DMS53 (cell line): ENCODE measurements at places on chromosomes 1 and 21.
A peak's percentile ranks its signal among the peaks of the same experiment; 100 is the strongest.

GRCh38 chr1:67735206-67735605, 50.2 kb downstream of the GADD45A start:
- no peak for DNase-seq

DNA sequence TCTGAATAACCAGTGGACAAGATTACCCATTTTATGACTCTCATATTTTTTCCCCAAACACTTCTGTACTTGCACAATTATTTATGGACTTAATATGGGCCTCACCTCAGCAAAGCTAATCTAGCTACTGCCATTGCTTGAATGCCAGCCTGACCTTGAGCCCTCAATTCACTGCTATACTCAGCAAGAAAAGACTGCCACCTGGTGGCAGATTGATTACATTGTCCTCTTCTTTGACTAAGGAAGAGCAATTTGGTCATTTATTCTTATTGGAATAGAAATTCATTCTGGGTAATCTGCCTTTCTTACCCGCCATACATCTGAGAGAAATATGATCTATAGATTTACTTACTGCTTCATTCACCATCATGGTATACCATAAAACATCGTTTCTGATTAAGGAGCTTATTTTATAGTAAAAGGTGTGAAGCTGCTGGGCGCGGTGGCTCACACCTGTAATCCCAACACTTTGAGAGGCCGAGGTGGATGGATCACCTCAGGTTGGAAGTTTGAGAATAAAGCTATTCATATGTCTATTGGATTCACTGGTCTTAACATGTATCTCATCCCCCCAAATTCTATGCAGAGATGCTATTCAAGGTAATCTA, 32.9 kb upstream of the DIPK1A start:
- DNase-seq = peak; percentile 98

DNA sequence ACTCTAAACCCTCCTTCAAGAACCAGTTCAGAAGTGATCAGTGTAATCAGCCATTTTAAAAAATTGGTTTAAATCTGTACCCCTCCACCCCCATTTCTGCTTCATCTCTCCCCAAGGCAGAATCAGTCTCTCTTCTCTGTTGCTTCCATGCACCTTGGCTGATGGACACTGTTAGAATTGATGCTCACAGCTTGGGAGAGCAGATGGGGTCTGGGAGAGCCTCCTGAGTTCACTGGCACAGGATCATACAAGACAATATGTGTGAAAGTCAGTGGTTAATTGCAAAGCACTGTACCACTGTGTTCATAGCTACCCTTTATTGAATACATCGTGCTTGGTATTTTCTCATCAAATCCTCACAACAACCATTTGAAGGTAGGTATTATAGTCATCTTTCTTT, 140.9 kb downstream of the ROR1 start:
- DNase-seq = no peak

GRCh38 chr1:159970932-159971342, 16.9 kb upstream of the SLAMF9 start:
- DNase-seq = peak; percentile 57

DNA sequence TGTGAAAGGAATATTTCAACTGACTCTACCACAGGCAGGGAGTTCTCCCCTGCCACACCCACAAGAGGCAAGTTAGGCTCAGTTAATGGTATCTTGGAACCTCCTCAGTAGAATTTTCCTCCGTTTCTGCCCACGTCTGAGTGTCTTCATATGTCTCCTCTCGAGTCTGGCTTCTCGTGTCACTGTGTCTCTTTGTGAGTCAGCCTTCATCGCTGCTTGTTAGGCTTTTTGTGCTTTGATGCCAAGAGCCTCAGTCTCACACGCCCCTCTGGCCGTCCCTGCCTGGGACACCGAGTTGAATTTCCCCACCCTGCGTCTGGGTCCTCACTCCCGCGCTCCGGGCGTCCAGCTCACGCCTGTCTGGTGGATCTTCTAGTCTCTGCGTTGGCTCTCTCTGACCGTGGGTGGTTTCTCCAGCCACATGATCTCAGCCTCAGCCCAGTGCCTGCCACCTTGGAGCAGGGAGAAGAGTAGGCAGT, 125.7 kb upstream of the GADD45A start:
- peak; percentile 23 for DNase-seq

DNA sequence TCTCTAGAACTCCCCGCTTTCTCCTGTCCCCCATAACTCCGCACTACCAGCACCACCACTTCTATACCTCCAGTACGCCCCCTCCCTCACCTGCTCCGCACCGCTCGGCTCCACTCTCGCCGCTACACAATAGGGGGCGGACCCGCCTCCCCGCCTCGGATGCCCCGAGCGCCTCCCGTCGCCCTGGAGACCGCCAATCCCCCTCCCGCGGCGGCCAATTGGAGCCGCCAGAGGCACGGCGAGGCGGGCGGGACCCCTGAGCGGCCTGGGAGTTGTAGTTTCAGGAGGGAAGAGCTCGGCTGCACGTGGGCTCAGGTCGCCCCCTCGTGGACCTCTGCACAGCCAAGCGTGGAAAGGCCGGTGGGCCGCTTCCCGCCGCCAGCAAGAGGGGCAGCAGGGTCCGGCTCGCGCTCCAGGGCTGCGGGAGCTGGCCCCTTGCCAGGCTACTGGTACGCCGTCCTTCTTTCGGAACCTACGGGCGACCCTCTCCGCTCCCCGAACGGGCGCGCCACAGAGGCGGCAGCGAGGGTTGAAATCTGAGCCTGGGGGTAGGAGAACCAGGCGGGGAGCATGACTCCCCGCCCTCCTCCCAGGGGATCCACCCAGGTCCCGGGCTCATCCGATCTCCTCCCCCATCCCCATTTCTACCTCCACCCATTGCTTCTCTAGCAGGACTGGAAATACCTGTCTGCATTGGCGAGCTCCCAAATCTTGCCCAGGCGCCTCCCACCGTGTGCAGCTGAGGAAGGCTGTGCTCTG, at the start of gene IGSF9:
TSS of gene IGSF9 (minus strand) at position 131 of the 759 bp plus-strand sequence. CDS start 2,159 bp downstream, outside the sequence.
- peak; percentile 93 for DNase-seq

DNA sequence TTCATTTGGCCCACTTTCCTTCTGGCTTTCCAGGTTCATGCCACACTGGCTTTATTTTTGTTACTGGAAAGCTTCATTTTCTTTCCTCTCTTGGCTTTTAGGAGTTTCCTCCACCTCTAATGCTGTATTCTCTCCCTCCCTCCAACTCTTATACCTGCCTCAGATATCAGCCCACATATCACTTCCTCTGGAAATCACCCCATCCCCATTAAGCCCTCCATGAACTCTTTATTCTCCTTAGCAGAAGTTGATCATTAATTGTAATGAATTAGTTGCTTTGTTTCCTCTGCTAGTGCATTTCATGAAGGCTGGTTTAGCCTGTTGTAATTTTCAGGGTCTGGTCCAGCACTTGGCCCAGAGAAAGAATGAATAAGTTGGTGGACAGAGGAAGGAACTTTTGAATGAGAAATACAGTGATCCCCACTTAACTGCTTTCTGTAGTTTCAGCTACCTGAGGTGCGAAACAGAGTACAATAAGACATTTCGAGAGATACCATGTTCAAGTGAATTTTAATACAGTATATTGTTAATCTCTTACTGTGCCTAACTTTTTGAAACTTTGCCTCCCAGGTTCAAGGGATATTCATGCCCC, 1.7 kb downstream of the SOAT1 start:
- no peak for DNase-seq

DNA sequence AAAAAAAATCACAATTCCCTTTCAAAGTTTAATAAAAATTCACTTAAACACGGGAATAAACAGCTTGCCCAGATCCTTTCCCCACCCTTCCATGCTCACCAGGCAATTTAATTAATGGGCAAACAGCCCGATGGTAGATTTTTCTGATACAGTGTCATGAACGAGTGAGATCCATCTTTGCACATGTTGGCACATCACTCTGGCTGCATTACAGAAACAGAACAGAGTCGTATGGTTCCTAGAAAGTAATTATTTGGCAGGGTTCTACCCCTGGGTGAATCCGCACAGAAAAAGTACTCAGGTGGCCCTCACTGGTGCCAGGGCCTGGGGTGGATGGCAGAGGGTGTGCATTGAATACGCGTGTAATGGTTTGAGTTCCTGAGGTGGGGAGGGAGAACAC, 24.6 kb upstream of the OVAAL start:
- no peak for DNase-seq

DNA sequence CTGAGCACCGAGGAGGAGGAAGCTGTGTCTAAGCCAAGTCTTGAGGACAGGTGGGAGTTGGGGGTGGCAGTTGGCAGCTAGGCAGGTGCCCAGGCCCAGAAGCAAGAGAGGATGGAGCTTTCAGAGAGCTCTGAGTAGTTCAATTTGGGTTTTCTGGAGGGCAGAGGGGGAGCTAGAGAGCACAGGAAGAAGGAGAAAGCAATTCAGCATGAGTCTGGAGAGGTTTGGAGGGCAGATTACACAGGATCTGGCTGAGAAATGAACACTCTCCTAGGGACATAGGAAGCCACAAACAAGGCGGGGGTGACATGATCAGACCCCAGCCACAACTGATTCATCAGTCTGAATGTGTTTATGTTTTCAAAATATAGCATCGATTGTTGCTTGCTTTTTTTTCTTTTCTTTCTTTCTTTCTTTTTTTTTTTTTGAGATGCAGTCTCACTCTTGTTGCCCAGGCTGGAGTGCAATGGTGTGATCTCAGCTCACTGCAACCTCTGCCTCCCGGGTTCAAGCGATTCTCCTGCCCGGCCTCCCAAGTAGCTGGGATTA, 23.8 kb downstream of the PTPRF start:
- peak; percentile 69 for DNase-seq

DNA sequence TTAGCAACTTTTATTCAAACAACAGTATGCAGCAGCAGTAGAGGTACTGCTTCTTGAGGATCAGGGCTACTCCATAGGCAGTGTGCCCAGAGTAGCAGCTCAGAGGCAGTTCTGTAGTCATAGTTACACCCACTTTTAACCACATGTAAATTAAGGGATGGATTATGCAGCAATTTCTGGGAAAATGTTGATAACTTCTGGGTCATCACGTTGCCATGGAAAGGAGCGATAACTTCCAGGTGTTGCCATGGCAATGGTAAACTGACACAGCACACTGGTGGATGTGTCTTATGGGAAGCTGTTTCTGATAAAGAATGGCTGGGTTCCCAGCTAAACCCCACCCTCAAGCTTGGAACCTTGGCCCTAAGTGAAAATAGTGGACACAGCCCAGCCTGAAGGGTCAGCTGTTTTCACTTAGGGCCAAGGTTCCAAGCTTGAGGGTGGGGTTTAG, 29.0 kb upstream of the PLA2G2A start:
- peak; percentile 14 for DNase-seq

GRCh38 chr1:12851779-12852178, 3.3 kb upstream of the HNRNPCL1 start:
- no peak for DNase-seq

GRCh38 chr1:3707298-3707938, 44.8 kb upstream of the CCDC27 start:
- no peak for DNase-seq

DNA sequence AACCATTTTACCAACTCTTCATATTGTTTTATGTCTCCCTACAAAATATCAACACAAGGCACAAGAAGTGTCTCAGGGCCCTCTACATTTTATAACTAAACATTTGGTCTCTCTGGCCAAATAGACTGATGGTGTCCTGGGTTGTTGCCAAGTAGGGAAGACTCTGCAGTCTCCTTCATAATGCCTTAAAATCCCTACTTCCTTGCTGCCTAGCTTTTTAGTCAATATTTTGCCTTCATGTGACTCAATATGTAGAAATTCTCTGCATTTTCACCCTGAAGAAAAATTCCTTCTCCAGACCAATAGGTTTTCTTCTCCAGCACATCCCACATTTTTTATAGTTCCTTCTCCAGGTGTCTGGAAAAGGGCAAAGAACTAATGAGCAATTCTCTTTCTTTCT, 72.6 kb upstream of the IPO9 start:
- no peak for DNase-seq

DNA sequence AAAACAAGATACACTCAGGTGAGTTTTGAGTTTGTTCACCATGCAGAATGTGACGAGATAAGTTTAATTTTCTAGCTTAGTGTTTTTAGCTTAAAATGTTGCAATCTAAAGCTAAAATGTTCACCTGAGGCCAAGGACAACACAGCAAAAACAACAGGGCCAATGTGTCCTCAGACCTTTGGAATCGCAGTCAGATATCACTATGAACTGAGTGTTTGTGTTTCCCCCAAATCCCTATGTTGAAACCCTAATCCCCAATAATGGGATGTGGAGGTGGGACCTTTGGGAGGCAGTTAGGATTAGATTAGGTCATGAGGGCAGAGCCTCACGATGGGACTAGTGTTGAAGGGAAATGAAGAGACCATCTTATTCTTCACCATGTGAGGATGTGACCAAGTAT, 144.4 kb downstream of the GABPA start:
- no peak for DNase-seq

DNA sequence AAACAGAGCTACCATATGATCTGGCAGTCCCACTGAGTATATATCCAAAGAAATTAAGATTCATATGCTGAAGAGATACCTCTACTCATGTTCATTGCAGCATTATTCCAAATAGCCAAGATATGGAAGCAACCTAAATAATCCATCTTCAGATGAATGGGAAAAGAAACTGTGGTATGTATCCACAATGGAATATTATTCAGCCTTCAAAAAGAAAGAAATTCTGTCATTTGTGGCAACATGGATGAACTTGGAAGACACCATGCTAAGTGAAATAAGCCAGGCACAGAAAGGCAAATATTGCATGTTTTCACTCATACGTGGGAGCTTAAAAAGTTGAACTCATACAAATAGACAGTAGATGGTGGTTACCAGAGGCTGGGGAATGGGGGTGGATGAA, 47.8 kb downstream of the UBE4B start:
- DNase-seq = no peak

DNA sequence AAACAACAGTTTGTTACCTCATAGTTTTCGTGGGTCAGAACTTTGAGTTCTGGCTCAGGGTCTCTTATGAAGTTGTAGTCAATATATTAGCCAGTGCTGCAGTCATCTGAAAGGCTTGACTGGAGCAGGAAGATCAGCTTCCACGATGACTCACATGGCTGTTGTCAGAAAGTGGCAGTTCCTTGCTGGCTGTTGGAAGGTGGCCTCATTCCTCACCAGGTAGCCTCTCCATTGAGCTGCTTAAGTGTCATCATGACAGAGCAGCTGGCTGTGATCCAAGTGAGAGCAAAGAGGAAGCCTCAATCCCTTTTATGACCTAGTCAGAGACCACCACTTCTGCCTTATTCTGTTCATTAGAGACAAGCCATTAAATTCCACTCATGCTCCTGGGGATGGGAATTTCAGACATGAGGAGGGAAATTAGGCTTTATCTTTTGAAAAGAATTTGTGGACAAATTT, 5.6 kb downstream of the OSBPL9 start:
- peak; percentile 100 for DNase-seq

- DNase-seq = no peak
Observed at GRCh38 chr21:19640964-19641363, 1237.4 kb upstream of the TMPRSS15 start.

- DNase-seq = peak; percentile 76
Observed at GRCh38 chr1:58901008-58901407, 117.2 kb upstream of the JUN start.

DNA sequence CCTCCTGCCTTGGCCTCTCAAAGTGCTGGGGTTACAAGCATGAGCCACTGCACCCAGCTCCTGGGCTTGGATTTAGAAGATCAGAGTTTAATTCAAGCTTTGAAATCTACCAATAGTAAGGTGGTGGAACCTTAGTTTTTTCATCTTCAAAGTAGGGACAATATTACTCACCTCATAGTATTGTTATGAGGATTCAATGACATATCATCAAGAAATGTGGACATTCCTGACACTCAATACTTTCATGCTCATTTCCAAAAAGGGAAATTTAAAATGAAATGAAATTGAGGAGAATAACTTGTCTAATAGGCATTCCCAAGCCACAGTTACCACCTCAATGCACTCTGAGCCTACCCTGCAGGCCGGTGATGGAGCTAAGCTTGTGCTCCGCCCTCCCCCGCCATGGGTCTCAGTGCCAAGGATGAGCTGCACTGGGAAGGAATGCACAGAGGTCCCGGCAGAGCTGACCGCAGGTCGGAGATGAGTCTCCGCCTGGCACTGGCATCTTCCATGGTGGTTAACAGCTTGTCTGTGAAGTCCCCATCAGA, 56.5 kb upstream of the BCAR3 start:
- no peak for DNase-seq
